ENCODE measurements at places on chromosomes 12 and 14.

DNA sequence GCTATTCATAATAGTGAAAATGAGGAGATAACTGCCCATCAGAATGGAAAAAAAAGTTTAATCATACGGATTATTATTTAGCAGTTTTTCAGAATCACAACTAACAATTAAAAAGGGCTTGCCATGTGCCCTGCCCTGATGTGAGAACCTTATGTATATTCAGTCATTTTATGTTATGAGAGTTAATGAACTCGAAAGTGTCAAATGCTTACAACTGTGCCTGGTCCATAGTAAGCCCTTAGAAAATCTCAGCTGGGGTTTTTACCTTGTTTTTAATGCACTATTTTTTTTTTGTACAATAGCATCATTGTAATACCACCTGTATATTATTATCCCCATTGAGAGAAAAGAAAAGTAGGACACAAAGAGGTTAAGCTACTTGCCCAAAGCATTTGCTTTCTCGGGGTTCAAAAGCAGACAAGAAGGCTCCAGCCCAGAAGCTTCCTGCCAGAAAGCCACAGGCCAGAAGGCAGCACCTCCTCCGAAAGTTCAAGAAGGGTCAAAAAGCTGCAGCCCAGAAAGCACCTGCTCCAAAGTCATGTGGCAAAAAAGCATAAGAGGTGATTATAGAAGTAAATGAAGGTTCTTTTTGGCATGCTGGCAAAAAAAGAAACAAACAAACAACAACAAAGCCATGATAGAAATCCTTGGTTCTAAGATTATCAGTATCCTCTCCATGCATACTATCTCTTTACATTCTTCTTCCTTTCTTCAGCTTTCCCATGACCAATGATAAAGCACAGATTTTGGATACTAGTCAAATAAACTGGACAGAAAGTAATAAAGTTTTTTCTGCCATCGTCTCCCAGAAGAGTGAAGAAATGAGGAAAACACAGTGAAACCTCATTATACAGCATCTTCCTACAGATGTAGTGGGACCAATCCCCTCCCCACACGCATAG is 59.1 kb upstream of the NAP1L1 start:
- DNase-seq: no peak

DNA sequence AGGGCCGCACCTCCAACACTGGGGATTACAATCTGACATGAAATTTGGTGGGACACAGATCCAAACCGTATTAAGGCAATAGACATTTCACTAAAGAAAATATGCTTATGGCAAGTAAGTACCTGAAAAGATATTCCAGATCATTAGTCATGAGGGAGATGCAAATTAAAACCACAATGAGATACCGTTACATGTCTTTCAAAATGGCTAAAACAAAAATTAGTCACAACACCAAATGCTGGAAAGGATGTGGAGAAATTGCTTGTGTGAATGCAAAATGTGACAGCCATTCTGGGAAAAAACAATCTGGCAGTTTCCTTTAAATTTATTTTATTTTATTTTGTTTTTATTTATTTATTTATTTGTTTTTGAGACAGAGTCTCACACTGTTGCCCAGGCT is 82.3 kb upstream of the PTGDR start:
- DNase-seq: no peak

GRCh38 chr12:59742841-59743240 is 147.0 kb downstream of the SLC16A7 start:
- DNase-seq: no peak

DNA sequence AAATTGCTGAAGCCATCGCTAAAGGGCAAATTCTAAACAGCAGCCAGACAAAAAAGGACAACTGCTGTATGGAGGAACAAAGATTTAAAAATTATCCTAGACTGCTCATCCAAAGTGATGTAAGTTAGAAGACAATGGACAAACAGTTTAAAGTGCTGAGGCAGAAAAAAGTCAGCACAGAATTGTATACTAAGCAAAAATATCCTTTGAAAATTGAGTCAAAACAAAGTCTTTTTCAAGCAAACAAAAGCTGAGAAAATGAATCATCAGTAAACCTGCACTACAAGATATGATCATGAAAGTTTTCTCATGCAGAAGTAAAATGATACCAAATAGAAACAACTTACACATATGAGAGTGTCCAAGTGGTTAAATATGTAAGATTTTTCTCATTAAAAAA is 43.6 kb downstream of the EML5 start:
- DNase-seq: no peak

- DNase-seq: no peak
Observed at GRCh38 chr12:28811457-28811856, 337.6 kb upstream of the FAR2 start.

GRCh38 chr14:71588028-71588427 is 344.2 kb upstream of the RGS6 start:
- DNase-seq: no peak

GRCh38 chr14:95480109-95480886 is 36.2 kb downstream of the SYNE3 start:
- DNase-seq: peak; percentile 67

DNA sequence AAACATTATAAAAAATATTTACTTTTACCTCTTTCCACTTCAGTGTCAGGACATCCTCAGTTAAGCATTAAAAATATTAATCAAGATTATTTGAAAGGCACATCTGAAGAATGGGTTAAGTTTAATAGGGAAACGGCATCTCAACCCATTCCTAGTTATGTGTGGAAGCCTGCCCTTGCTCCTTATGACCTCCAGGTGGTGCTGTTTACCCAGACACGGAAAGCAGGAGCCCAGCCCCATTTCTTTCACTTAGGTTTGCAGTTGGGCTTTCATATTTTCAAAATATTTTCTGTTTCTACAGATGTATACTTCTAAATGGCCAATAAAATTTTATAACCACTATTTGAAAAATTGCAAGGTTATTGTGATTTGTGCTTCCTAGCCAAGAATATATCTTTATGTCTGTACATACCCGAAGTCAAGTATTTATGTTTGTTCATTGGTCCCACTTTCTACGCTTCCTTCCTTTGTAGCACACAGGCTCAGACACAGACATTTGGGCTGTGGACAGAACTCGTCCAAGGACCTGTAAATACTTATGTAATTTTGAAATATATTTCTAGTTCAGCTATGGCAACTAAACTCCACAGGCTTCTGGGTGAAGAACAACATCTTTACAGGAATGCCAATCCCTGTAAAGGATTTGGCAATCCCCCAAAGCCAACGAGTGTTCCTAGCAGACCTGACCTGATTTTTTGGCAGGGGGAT is 247.1 kb downstream of the AKAP6 start:
- no peak for DNase-seq
